ENCODE measurements at places on chromosomes 2 and 18.

- no peak for DNase-seq
These were observed 249.5 kb downstream of the TWIST2 start for GRCh38 chr2:239097428-239097696.

- DNase-seq: no peak
These were observed 72.8 kb upstream of the POU3F3 start for GRCh38 chr2:104781151-104781550.

DNA sequence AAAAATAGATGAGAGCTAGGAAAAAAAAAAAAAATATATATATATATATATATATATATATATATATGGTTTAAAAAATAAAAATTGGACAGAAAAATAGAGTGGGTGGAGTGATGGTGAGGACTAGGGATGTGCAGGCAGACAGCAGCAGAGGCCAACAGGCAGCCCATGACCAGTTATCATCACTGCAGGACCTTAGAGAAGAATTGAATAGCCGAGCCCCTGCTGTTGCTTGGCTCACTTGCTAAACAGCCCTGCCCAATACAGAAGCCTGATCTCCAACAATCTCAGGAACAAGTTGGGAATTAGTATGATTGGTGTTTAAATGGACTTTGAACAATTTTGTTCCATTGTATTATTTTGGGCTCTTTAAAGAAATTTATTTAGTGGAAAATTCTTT is 967.5 kb upstream of the PIK3C3 start:
- no peak for DNase-seq

- DNase-seq: no peak
These were observed 221.7 kb downstream of the PHLPP1 start for GRCh38 chr18:62937065-62937464.

- no peak for DNase-seq
These were observed 8.2 kb upstream of the CCDC74A start for GRCh38 chr2:131519466-131519865.

DNA sequence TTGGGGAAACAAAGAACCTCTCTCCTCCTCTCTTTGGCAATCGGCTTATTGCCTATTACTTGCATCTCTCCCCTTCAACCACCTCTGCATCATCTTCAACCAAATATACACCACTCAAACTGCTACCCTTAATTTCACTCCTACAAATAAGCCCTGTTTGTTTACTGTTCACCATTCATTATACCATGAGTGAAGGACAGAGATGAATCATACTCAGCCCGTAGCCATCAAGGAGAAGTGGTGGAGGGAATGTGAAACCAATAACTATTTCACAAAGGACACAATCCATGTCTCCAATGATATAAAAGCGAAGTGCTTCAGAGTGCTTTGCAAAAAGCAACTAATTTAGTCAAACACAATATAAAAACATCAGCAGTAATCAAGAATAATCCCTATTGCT is 76.8 kb downstream of the CACNB4 start:
- DNase-seq: no peak

GRCh38 chr18:48813833-48814489 is 136.8 kb downstream of the SMAD7 start:
- DNase-seq: no peak

- DNase-seq: no peak
These were observed 190.4 kb downstream of the SPP2 start for GRCh38 chr2:234240917-234241316.

DNA sequence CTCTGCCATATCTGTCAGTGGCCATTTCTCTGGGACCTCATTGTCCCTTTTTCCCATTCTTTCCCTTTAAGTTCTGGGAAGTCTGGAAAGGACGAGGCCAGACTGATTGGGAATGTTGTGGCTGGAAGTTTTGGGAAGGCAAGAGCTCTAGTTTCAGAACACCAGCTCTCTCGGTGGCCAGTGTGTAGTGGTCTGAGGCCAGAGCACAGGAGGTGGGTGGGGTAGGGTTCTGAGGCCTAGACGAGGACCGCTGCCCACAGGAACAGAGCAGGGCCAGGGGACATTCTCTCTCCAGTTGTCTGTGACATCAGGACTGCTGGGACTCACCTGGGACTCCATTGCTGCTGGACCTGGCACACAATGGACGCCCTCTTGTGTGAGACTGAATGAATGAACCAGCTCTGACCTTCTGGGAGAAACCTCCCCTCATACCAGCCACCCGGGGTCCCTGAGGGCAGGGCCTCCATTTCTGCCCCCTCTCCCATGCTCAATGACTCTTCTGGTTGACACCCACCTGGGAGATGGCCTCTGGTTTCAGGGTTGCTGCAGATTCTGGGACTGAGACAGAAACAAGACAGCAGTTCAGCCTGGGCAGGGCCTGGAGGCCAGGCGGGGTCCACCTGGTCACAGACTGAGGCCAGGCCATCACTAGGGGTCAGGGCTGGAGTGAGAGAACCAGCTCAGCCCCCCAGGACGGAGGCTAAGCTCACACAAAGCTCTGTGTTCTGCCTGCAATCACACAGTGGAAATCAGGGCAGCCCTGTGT is 8.4 kb upstream of the NPPC start:
- DNase-seq: no peak

GRCh38 chr2:196546151-196546919 is 93.2 kb upstream of the CCDC150 start:
- no peak for DNase-seq

DNA sequence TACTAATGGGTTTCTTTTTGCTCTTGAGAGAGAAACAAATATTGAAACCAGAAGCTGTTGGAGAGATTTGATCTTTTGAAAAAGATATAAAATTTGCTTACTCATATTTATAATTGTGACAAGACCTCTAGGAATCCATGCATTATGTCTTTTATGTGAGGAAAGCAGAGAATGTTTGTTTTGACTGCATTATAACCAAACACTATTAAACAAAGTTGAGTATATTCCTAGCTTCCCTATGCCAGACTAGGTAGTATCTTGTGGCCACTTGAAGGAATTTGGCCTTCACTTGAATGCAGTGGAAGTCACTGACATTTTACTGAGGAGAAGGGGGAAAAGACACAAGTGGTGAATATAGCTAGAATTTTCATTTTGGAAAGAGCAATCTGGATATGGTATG is 521.8 kb upstream of the ZEB2 start:
- no peak for DNase-seq

DNA sequence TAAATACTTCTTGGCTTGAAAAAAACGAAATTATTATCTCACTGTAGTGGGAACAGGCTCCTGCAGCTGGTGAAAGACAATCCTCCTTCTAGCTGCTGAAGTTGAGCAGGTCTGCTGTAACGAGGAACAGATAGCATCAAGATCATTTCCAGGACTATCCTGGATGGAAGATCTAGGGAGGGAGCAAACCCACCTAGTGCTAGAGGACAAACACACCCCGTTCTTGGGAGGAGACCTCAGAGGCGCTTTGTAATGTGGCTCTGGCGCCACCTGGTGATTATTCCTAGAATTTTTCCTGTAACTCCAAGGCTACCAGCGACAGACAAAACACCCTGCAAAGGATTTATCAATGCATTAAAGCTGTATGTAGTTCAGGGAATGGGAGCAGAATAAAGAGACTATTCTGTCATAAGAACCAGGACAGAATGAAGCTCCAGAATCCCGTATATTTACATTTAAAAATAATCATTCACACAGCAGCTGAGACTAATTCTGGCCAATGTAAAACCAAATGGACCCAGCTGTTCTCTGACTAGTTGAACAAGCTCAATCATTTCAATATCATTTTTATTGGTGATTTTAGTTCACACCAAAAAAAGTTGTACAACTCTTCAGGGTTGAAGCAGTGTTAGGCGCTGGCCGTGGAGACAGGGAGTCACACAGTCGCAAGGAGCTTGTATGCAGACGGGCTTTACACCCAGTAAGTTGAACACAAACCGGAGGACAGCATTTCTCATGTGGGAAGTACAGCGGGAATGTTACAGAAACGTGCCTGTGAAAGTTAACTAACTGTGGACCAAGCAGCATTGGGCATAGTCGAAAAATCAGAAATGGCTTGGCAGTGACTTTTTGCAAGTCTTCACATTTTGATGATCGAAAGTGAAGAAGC is 290.3 kb downstream of the TRIB2 start:
- peak; percentile 11 for DNase-seq

DNA sequence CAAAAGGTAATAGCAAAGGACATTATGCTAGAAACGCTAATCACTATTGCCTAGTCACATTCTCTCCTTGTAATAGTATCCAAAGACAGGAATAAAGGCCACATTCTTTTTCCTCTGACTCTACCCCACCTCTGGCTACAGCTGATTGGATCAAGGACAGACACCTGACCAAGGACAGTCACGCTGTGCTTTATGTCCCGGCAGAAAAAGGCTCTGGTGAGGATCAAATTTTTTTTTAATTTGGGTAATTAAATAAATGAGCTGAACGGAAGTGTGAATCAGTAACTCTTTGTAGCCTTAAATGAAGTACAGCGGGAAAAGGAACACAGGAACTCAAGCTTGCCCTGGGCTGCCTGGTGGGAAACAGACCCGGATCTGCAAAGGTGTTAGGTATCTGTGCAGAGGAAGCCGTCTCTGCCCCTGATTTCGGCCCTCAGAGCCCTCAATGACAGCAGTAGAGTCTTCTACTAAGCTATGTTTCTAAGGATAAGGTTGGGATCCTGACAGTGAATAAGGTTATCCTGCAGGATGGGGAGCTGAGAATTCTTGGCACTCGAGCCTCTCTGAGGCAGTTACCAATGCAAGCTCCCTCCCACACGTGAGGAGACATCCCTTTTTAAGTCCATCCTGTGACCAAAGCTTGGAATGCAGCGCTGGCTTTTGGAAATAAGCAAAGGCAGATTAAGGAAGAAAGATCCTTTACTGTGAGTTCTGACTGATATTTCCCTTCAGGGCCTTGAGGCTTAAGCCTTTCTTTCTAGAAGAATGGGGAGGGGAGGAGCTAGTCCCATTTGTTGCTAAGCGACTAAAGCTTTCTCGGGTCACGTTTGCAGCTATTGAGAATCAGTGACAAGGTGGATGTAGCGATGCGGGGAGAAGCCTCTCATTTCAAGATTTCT is 37.8 kb upstream of the IKZF2 start:
- no peak for DNase-seq

DNA sequence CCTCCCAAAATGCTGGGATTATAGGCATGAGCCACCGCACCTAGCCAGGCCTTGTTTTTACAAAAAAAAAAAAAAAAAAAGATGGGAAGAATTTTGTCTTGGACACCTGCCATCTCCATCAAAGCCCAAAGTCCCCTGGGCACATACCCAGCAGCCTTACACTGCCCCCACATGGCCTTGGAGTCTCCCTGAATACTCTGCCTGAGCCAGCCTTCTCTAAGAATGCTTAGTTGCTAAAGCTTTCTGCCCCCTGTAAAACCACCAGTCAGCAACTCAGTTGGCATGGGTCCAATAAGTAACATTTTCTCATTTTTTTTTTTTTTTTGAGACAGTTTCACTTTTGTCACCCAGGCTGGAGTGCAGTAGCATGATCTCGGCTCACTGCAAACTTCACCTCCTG is 40.6 kb downstream of the SPC25 start:
- DNase-seq: no peak

DNA sequence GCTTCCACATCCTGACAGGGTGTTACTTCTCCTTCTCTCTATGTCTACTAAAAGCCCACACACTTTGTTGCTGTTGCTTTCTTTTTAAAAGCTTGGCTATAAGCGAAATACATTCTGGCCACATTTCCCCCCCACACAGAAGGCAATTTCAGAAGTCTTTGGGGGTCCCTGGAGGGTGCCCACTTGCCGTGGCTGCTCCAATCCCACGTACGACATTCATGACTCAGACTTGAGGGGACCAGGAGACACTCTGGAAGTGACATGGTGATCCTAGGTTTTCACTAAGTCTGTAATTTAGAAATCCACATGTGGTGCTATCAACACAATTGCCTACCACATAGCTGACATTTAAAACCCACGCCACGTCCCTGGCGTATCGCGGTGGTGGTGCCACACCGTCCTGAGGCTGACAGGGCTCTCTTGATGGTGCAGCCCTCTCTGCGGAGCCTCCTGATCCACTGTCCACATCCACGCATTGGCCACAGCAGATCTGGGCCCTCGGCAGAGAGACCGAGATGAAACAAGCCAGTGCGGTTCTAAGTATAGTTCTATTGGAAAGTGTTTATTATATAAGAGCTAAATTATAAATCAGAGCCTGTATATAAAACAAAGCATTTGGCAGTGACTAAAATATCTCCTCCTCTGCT is 42.4 kb downstream of the CYP27C1 start:
- DNase-seq: no peak

DNA sequence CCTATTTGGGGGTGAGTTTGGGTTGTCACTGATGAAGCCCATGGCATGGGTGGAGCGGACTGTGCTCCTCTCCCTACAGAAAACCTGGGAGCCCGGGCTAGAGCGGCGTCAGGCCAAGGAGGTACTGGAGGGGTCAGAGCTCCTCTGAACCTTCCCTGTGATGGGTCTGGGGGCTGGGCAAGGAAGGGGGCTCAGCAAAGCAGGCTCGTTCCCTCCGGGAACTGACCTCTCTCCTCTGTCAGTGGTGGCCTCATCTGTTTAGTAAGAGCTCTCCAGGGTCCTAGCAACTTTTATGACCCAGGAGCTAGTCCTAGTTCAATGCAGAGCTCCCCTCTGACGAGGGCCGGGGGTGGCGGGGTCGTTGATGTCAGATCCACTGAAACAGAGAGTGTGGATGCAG is 62.4 kb upstream of the OTOF start:
- no peak for DNase-seq

DNA sequence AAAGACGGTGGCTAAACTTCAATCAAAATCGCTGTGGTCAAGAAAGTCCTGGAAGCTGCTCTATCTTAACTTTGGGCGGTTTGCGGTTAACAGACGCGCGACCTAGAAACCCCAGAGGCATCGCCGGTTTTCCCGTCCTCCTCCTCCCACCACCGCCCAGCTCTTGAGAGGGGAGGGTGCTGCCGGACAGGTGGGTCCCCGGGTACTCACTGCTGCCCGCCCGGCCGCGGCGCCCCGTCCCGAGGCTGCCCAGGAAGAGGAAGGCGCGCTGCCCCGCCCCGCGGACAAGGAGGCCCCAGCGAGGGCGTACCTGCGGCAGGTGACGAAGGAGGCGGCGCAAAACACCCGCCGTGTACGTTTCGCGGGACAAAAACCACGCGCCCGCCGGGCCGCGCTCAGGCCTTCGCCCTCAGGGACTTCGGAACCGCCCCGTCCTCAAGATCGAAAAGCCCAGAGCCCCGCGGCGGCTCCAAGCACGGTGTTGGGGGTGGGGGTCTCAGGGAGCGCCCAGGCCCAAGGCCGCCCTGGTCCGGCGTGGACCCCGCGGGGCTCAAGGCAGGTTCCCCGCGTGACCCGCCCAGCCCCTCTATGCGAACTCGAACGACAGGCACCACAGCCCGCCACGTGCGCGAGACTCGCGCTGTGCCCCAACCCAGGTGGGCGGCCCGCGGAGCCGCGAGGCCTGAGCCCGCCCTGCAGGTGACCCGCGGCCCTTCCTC is at the start of gene SH3YL1:
Gene SH3YL1, minus strand, starts transcription at position 259 of the 719 bp plus-strand sequence. Its CDS starts 48 bp downstream, at position 211.
- no peak for DNase-seq

DNA sequence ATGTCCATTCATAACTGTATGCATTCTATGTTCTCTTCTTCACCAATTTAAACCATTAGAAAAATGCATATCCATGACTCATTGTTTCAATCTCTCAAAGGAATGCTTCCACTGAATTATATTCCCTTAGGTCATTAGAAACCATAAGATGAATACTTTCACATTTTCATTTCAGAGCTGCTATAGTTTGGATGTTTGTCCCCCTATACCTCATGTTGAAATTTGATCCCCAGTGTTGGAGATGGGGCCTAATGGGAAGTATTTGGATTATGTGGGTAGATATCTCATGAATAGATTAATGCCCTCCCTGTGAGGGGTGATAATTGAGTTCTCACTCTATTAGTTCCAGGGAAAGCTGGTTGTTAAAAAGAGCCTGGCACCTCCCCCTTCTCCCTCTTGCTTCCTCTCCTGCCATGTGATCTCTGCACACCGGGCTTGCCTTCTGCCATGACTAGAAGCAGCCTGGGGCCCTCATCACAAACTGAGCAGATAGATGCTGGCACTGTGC is 35.7 kb downstream of the THUMPD2 start:
- DNase-seq: no peak

GRCh38 chr2:161975062-161975812 is 98.8 kb downstream of the DPP4 start:
- no peak for DNase-seq
